ENCODE measurements at places on chromosomes 11 and 22.

GRCh38 chr11:10777393-10777793 is 26.3 kb downstream of the CTR9 start:
- no peak for DNase-seq

- no peak for DNase-seq
Observed at GRCh38 chr22:20889025-20889704, 28.0 kb upstream of the CRKL start.

DNA sequence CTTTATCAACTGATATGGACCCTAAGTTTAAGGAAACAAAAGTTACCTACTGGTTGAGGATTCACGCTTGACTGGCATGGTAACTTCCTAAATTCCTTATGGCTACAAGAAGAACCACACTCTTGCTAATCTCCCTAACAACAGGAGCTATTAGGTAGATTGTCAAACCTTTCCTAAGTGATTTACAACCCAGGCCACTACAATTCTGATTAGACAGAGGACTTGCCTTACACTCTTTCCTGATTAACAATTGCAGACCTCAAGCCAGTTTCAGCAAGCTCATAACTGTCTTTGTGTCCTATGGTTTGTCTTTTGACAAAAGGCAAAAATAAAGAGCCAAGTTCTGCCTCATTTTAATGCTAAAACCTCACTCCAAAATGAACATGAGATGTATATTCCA is 16.3 kb downstream of the OR52K2 start:
- DNase-seq = no peak

- no peak for DNase-seq
Observed at GRCh38 chr11:63611395-63611747, 2.9 kb downstream of the PLAAT3 start.

GRCh38 chr22:22388090-22388489 is 120.5 kb downstream of the ZNF280B start:
- no peak for DNase-seq

DNA sequence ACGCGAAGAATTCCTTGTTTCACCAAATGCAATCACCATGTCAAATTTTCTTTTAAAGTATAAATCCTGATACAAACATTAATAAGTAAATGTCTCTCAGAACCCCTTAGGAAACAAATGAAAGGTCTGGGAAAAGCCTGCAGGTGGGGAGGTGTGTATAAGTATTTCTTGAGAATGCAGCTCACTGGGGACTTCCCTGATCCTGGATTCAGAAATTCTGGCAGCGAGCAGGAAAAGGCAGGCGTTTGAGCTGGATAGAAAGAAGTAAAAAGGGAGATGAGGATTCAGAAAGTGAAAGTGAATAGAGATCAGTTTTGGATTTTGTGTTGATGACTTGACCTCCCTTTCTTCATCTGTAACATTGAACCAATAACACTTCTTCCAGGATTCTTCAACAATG is 68.3 kb upstream of the CTSC start:
- DNase-seq = no peak
